Stimulated activated CD8-positive, alpha-beta memory T cell treated with anti-CD3 and anti-CD28 coated beads, Interleukin-7, amount 100 ng/mL, for 4 hours (primary cell): ENCODE measurements at places on chromosomes 1 and 21.

GRCh38 chr21:27764056-27764455, 797.2 kb upstream of the ADAMTS5 start:
- no peak for DNase-seq

DNA sequence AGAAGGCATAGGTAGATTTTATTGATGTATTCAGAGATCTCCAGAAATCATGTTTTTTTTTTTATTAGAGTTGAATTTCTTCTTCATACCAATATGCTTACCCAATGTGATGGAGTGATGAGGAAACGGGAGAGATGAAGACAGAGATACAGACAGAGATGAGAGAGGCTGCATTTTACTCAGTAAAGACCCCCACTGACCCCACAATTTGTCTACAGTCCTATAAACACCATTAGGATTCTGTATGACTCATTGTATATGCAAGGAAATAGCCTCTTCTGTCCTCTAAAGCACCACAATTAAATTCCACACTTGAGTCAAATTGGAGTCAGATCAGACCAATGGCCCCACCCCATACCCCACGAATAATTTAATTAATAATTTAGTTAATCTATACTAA, 44.0 kb downstream of the RUNX1 start:
- no peak for DNase-seq

GRCh38 chr1:35032384-35032739, 617 bp upstream of the ZMYM6 start:
- DNase-seq, result no peak

DNA sequence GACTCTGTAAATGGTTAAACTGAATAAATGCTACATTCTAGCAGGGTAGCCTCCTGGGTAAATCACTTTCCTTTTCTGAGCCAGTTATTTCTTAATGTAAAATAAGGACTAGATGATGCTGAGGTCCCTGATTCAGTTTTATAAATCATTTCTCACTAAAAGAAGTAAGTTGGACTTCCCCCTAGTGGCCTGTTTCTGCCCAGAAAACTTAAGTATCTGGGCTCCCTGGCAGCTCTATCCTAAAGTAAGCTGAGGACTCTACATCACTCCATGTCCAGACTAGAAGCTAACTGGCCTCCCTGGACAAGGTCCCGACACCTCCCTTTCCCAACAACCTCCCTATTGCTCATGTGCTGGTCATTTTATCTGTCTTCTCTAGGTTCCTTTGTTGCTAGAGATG, 3.0 kb downstream of the GPN2 start:
- DNase-seq, result no peak

- DNase-seq, result no peak
Observed at GRCh38 chr1:154959426-154959780, 2.2 kb downstream of the PYGO2 start.

DNA sequence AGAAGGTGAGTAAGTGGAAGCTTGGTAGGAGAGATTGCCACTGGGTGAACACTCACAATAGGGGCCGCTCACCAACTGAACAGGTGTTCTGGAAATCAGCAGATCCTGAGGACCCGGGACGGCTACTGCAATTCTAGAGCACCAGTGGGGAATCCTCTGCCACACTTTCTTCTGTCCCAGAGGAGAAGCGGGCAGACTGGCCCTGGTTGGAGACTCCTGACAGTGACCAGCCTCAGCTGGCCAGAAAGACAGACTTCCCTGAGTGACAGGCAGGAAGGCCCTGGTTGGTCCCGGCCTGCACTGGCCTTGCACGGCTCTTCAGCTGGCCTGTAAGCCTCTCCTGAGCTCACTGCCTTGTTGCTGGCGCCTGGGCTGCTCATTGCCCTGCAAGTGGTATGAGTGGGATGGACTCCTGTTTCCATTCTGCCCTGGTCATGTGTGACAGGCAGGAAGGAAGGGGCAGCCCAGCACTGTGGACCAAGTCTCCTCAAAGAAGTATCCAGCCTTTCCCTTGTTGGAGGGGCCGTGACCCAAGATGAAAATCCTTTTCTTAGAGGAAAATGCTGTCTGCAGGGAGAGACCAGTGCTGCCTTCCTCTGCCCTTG, 34.5 kb downstream of the MAN1C1 start:
- no peak for DNase-seq

DNA sequence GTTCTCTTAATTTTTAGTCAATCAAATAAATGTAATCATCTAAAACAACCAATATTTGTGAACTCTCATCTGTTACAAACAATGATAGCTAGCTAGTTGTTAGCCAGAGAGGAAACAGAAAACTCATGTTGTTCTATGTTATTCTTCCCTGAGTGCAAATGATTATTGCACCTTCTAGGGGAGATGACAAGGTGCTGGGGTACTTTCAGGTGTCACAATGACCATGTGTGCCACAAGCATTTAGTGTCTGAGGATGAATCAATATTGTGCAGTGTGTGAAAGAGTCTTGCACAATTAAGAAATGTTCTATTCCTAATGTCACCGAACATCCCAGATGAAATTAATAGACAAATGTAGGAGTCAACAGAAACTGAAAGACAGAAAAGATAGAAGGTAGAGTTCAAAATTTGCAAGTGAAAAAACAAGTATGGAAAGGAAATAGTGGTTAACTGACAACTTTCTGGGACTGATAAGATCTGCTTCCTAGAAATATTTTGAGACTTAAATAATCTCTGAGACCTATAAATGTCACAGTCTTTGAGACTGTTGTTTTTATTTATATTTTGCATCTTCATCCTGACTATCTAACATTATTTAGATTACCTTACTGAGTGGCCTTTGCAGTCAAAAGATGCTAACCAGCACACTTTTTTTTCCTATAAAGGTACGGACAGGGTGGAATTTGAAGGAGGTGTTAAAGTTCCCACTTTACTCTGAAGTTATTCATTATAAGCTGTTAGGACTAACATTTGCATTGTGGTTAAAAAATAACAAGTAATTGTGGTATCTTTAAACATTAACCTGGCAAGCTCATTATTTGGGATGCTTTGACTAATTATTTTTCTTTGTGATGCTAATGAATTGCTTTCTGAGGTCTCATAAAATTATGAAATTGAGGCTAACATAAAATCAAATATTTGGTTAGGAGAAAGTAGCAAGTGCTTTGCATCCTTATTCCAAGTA, 21.6 kb upstream of the DPYD start:
- DNase-seq, result no peak

GRCh38 chr1:223639331-223639749, 26.2 kb downstream of the CAPN8 start:
- no peak for DNase-seq

GRCh38 chr1:50350421-50350820, 72.8 kb downstream of the DMRTA2 start:
- DNase-seq, result no peak

- DNase-seq, result no peak
Observed at GRCh38 chr1:208538587-208538986, 294.4 kb upstream of the PLXNA2 start.

GRCh38 chr1:44693159-44693558, 18.6 kb downstream of the ARMH1 start:
- DNase-seq, result no peak

DNA sequence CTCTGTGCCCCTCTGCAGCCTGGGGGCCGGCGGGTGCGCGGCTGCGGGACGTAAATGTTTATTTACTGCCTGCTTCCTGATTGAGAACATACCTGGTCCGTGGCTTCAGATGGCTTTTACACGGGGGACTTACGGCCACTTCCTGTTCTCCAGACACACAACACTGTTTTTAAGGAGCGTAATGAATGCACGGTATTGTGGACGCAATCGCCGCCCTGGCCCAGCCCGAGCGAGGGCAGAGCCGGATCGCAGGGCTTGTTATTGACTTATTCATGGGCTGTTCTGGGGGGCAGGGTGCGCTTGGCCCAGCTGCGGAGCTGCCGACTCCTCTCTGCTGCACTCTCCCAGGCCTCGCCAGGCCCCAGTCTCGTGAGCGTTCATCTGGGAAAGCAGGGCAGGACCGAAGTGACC, 52.8 kb upstream of the ACTRT2 start:
- DNase-seq, result no peak

DNA sequence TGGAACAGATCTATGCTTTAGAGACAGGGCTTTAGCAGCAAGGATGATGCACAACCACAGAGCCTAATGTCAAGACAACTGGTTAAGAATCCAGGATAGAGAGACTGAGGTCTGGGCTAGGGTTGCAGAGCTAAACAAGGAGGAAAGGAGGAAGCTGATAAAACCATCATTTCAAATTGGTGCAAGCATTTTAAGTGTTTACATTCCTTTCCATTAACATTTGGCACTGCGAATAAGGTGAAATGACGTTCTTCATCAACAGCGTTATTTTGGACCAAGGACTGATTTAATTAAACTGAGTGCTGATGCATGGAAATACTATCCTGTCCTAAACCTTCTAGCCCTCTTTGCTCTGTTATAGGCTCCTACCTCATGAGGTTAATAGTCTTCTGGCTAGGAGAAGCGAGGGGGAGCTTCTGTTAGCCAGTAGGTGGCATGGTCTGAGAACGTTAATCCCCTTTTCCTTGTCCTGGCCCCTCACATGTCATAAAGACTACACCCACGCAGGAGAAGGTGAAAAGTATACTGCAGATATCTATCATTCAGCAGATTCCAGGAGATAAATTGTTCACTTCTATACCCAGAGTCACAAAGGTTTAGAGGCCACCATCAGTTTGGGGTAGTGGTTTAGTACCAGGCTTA, 7.6 kb upstream of the C1orf21 start:
- no peak for DNase-seq

DNA sequence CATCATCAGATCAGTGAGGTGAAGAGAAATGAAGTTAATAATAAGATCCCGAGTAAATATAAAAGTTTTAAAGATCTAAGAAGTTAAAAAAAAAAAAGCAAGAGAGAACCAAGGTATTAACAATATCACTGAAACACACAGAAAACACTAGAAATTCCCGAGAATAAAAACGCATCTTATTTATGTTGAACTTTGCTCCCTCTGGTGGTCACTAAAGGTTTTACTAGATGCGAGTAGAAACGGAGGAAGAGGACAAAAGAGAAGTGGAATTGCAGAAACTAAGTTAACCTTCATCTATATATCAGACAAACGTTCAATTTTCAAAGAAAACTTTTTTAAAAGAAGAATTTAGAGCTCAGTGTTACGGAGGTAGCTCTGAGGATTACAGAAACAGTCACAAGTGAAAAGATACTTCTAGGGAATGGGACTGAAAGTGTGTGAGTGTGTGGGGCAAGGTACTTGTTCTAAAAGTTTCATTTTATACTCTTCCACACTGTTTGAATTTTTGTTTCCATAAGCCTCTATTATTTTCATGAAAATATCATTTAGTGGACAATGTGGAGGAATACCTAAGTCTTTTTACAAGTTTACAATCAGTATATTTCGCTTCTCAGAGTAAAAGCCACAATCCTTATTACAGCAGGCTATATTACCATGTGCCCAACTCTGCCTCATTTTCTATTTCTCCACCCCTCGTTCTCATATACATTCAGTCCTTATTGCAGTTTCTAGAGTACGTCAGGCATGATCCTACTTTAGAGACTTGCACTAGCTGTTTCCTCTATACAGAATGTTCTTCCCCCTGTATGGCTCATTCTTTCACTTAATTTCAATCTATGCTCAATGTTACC, 19.7 kb downstream of the ACBD6 start:
- DNase-seq, result no peak

DNA sequence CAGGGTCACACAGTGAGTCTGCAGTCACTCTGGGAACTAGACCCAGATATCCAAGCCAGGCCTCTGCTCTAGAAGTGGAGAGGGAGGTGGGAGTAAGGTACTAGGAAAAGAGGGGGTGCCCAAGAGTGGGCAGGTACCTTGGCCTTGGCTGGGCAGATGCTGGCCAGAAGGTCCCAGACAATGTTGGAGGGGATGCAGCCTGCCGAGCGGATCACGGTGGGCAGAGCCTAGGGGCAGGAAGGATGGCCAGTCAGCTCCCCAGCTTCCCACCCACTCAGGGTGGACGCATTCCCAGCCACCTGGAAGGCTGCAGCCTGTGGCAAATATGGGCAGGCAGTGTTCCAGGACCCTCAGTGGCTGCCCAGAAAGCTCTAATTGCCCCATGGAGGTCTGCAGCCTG, 23.3 kb downstream of the SPOCD1 start:
- DNase-seq, result no peak

DNA sequence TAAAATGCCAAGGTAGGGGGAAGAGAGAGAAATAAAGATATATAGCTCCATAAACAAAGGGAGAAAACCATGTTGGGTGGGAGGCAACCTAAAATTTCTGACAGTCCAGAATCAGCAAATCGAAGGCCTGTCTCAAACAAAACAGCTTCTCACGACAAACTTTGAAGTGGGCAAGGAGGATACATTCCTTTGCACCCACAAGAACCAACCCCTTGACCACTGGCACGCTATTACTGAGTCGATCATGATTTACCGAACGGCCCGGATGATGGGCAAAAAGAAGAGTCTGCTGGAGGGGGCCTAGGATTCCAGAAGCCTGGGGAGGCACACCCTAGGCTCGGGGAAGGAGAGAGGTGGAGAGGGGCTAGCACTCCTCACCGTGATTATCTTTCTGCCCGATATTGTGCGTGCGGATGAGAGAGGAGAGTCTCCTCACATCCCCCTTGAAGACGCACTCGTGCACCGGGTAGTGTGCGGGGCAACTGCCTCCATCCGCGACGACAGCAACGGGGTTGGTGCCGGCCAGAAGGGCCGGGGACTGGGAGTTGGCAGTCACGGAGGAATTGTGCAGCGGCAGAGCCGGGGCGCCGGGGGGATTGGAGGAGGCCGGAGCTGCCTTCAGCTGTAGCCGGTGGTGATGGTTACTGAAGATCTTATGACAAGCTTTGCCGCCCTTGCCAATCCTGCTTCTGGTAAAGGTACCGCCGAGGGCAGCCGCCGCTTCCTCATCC, 756 bp downstream of the ANKRD13C start:
- no peak for DNase-seq

DNA sequence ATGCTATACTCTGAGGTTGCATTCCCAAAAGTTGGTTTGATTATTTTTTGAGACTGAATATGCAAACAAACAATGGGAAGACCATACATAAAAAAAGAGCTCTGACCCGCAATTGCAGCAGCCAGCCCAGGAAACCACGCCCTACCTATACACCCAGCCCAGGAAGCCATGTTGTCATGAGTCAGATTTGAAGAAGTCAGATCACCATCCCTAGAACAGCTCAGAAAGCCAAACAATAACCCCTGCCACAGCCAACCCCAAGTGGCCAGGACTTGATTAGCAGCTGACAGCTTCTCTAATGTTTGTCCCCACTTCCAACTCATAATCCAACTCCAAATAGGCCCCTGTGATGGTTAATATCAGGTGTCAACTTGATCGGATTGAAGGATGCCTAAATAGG, 621.9 kb downstream of the NPHP4 start:
- no peak for DNase-seq

GRCh38 chr1:168100315-168101002, 36.3 kb downstream of the GPR161 start:
- no peak for DNase-seq

GRCh38 chr1:27109103-27109822, 45.7 kb downstream of the SLC9A1 start:
- no peak for DNase-seq

DNA sequence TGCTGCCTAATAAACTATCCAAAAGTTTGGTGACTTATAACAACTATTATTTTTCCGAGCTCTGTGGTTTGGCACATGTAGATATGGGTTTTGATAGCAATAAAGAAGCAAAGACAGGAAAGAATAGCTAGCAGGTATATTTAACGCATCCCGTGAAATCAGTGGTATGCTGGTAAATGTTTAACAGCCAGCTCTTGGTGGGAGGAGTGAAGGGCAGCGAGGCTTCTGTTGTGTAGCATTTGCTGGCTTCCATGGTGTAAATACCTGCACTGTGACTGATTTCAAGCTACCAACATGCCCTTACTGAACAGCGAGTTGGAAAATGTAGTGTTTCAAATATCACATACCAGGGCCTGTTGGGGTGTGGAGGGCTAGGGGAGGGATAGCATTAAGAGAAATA, 291.0 kb downstream of the PRDM2 start:
- no peak for DNase-seq

- no peak for DNase-seq
Observed at GRCh38 chr1:95537176-95537575, 303.2 kb downstream of the RWDD3 start.
